ACHN (cell line): ENCODE measurements at places on chromosomes 16 and 17.

DNA sequence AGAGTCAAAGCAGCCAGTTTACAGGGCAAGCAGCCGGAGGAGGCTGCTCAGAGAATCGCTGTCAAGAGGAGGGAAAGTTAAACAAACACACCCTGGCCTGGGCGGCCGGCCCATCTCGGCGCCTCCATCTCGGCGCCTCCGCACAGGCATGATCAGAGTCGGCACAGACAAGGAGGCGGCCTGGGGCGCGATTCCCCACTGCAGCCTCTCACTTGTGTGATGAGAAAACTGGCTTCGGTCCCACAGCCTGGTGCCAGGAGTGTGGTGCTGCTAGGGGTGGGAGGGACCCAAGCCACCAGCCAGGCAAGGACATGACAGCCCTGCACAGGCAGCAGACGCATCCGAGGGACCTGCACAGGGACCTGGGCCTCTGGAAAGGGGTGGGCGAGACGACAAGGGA is 17.7 kb downstream of the SLC38A10 start:
- no peak for DNase-seq

GRCh38 chr16:4404967-4405696 is 11.3 kb downstream of the CORO7 start:
- no peak for DNase-seq

GRCh38 chr17:21298056-21298982 is 13.8 kb downstream of the MAP2K3 start:
- DNase-seq, result no peak

DNA sequence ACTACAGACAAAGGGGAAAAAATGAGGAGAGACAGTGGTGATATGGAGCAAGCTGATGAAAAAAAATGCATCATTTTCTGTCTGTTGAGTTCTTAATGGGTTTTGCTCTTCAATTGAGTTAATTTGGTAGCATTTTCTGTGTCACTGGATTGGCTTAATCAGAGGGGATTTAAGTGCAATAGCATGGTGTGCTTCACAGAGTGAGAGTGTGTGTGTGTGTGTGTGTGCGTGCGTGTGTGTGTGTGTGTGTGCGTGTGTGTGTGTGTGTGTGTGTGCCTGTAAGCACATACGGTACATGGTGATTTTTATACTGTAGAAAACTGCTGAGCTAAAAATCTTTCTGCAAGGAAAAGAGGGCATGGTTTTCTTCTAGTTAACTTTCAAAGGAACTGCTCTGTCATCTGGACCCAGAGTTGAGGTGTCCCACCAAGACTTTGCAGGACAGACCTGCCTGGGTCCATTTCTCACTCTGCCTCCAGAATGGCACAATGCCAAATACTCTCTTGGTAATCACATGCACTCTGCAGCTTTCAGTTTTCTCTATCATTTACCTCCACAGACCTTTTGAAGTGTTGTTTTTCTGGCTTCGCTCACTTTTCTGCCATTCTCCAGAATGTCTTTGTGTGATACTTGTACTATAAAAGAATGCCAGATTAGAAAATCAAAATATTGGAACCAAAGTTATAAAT is 952.6 kb upstream of the SOX9 start:
- DNase-seq, result no peak

DNA sequence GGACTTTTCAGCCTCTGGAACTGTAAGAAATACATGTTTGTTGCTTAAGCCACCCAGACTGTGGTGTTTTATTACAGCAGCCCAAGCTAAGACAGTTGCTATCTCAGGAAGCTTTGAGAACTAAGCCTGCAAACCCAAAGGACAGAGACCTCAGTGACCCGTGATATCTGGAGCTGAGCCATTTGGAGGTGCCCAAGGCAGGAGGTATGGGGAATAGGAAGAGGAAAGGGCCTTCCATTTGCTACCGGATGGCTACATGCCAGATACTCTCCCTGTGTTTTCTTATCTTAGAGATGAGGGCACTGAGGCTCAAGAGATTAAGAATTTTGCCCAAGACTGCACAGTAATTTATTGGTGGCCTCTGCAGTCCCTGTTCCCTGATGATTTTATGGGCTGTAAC is 622.1 kb upstream of the CDH5 start:
- no peak for DNase-seq

DNA sequence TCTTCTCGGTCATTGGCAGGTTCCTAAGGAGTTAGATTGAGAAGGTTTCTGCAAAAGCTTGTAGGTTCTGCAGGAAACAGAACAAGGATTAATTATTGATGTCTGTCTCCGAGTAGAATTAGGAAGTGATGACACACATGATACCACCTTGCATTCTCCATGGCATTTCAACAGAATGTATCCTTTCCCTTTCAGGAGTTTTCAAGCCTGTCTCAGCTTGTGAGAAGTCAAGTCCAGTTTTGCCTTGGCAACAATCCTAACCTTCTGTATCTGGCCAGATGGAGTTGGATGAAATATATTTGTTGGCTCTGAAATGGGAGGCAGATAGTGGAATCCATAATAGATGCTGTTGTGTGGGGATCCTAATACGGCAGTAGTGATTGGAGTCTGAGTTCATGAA is 235.5 kb downstream of the SHISA9 start:
- DNase-seq, result no peak

GRCh38 chr17:74773871-74774286 is 2.3 kb downstream of the NAT9 start:
- DNase-seq, result no peak
